ENCODE measurements at places on chromosomes 7 and 10. TPM values are rescaled to one million over a fixed set of nuclear protein-coding genes. Genes with fewer than 3 reads are reported as not detected.

IQCE gene
- 210 TPM for total RNA-seq

ADARB2 gene
- total RNA-seq: not detected

CUBN gene
- 3.4 TPM for total RNA-seq

TAC1 gene
- not detected for total RNA-seq

PDGFA gene
- total RNA-seq: 4.1 TPM

CCDC3 gene
- 3.9 TPM for total RNA-seq

CDNF gene
- total RNA-seq: 1.2 TPM
